Fibroblast of gingiva (primary cell): ENCODE measurements at places on chromosomes 6 and 20.

DNA sequence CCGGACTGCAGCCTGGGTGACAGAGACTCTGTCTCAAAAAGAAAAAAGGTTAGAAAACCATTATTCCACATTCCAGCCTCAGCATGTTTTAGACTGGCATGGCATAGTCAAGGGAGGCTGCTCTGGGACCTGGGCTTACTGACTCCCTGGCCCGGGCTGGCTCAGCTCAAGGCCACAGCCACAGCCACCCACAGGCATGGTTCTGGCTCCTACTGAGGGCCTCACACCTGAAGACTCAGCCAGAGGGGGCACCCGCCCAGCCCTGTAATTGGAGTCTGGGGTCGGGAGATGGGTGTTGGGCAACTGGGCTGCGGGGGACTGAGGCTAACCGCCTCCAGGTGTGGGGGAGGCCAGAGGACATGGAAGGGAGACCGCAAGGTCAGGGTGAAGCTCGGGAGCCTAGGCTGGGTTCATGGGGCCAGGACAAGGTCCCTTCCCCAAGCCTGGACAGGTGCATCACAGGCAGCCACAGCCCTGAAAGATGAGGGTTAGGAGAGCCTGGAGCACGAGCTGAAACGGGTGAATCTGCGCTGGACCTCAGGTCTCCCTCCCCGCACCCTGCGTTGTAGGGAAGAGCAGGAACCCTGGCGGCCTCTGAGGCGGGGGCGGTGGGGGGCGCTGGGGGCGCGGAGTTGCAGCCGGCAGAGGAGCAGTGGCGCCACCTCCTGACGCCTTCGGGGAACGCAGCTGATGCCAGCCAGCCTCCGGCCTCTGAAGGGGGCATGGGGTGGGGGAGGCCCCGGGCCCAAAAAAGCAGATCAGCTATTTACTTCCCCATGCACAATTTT is 67.7 kb upstream of the SRSF6 start:
- no peak for DNase-seq

GRCh38 chr6:150413781-150414281 is 45.0 kb downstream of the IYD start:
- no peak for DNase-seq

- no peak for DNase-seq
Measured at GRCh38 chr20:56552911-56553629, 20.0 kb downstream of the FAM209B start.

DNA sequence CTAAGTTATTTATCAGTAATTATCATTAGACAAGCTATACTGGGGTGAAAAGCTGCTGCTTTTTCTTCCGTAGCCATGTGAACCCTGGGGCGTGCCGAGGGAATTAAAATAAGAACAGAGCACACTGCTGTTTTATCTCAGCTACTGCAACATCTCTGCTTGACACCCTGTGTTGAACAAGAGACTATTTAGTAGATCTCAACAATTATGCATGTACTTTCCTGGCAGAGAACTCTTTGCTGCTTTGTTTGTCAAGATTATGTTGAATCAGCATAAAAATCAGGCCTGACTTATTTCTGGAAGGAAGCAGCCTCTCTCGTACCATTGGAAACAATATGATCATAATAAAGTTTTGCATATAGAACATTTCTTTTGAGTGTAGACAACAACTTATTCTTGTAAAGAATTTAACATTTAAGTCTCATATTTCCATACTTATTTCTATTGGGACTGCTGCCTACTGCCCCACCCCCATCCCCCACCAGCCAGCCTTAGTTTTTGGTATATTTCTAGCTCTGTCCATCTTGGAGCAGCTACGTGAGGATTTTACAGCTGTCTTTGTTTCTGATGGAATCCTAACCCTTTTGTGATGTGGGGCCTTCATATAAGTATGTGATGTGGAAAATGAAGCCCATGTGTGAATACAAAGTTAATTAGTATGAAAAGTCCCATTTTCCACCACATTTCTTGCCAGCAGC is 1011.4 kb downstream of the KIF16B start:
- DNase-seq = no peak

GRCh38 chr20:4999788-5000187 is 1.5 kb downstream of the SLC23A2 start:
- DNase-seq = no peak

GRCh38 chr20:1163105-1163504 is 21.7 kb downstream of the TMEM74B start:
- DNase-seq = no peak

- DNase-seq = no peak
Measured at GRCh38 chr6:7237653-7238188, 75.3 kb downstream of the SSR1 start.

DNA sequence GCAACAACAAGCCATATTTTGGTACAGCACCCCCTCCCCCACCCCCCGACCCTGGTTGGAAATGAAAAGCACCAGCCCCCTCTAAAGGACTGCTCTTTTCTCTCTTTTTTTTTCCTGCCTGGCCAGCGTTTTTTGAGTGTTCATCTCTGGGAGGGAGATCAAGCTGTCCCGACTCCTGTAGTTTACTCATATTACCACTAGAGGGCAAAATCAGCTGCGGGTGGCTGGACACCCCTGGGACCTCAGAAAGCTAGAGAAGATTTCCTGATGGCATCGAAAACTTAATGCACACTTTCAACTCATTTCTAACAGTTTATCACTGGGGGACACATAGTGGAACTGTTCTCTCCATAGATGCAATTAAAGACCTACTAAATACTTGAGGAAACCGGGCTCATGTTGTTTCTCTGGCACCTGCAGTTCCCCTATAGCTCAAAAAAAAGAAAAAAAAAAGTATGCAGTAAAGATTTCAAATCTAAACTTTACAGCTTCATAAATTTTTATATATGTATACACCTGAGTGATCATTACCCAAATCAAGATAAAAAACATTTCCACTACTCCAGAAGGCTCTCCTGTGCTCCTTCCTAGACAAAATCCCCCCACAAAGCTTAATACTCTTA is 24.4 kb downstream of the CNBD2 start:
- DNase-seq = peak; percentile 43

GRCh38 chr20:38673725-38674091 is 50.6 kb upstream of the SLC32A1 start:
- DNase-seq = no peak

- DNase-seq = no peak
Measured at GRCh38 chr6:105644073-105644489, 241.2 kb upstream of the PREP start.

DNA sequence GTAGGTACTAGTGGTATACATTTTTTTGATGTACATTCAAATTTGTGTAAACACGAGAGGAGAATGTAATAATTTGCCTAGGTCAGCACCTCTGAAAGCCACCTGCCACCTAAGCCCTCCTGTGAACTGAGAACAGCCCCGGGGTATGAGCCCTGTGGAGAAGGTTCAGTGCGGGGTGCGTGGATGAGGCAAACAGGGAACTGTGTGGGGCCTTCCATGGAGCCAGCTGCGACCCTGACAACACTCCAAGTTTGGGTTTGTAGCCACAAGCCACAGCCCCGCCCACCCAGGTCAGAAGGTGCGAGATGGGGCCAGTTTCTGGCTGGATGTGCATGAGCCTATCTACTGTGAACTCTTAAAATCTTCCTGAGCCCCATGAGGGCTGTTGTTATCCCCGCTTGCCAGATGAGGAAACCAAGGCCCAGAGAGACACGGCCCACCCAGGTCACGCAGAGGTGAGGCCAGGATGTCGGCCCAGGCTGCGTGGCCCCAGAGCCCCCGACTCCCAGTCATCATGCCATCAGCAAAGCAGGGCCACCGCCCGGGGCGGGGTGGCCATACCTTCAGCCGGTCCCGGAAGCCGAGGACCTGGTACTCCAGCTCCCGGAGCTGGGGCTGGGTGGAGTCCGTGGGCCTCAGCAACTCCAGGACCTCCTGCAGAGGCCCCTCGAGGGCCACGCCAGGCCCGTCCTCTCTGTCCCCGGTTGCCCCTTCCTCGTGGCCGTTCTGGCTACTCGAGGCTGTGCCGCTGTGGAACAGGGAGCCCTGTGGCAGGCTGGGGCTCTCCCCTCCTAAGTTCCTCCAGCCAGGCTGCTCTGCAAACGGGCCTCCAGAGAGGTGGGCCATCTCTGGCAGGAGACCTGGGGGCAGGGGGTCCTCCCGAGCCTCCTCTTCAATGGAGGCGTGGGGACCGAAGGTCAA is 89.6 kb downstream of the RIPOR3 start:
- no peak for DNase-seq

DNA sequence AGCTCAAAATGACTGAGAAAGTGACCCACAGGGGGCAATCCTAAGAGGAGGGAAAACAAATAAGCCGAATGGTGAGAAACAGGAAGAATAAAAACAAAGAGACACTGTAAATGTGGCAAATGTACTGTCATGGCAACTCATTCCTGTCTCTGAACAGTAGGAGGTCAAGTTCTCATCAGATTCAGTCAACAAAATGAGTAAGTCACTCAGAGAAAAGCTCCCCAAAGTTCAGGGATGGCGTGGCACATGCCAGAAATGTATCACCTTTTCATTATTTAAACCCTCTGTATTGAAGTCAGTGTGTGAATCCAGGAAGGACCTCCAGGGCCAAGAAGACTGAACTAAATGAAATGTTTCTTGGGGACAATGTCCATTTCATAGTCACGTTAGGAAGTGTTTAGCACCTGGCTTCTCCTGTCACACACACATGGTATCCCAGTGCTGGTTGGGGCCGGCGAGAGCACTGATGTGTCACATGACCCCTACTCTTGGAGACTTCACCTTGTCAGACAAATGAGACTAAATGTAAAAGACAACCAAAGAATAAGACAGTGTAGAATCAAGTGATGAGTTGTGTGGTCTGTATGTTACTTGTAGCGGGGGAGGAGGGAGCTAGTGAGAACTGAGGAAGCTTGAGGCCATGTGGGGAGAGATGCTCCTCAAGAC is 20.7 kb downstream of the CNR1 start:
- no peak for DNase-seq

DNA sequence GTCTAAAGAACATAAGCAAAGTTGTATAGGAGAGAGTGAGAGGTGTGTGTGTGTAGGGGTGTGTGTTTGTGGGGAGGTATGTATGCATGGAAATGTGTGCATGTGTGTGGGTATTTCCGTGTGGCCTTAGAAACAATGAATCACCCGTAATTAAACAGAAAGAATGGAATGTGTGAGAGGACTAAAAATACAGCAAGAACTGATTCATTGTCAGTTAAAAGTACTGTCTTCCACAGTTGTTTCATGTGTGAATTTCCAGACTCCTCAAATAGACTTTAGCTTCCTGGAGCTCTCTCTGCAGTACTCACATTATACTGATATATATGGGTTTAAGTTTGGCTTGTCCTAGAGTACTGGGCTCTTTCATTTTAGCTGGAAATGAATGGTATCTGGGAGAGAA is 145.7 kb downstream of the RIMS1 start:
- DNase-seq = no peak

DNA sequence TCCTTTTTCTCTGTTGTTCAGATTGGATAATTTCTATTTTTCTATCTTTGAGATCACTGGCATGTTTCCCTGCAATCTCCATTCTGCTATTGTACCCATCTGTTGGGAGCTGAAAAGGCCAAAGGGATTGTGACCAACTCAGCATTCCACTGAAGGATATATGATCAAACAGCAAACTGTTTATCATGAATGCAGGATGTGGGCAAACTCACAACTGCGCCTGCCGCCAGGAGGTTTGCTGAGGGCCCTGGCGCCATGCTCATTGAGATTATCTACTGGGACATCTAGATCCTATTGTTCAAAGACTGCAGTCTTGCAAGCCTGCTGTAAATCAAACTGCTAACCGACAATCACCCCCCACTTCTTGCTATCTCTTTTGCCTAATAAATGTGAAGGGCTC is 3.8 kb upstream of the FKBP1A start:
- DNase-seq = no peak

- no peak for DNase-seq
Measured at GRCh38 chr6:149031201-149031858, 284.5 kb downstream of the UST start.

GRCh38 chr20:4870906-4871305 is 130.4 kb downstream of the SLC23A2 start:
- DNase-seq = no peak

- DNase-seq = peak; percentile 97
Measured at GRCh38 chr6:132919045-132919860, 104.9 kb downstream of the RPS12 start.

DNA sequence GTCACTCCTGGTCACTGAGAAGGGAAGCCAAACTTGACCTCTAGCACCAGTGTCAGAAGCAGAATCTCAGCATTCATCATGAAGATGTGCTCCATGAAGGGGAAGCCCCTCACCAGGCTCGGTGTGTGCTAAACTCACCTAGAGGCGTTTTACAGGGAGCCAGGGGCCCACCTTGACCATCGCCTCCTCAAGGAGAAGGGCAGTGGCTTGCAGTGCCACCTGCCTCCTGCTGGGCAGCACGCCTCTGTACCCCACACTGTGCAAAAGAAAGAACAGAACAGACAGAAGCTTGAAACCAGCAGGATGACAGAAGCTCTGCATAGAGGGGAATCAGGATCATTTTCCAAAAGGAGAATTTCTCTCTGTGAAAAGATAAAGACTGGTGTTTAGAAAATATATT is 39.7 kb downstream of the NOX3 start:
- DNase-seq = no peak

DNA sequence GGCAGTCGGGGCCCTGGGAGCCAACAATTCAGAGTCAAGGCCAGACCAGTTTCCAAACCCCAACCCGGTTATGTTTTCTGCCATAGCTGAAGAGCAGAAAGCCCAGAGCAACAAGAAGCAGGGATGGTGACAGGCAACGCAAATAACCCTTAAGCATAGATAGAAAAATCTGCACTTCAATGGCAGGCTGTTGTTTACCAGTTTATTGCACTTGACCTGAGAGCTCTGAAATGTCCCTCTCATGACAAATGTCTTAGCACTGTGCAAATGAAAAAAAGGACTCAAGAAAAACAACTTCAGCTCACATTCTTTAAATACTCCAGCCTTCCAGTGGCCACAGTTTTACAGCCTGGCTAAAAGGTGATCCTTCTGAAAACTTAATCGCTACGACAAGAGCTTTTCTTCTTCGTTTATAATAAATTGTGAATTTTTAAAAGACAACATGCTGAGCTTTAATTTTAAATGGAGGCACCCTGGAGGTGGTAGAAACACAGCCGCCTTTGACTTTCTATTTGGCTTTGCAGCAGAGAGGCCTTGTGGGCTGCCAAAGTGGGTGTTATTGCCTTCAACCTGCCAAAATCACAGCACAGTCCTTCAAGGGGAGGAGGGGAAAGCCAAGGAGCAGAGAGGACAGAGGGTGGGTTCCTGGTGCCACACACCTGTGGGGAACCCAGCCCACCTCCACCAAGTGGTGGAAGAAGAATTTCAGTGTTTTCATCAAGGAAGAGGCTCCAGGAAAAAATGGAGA is 289.5 kb upstream of the CDYL start:
- no peak for DNase-seq

- no peak for DNase-seq
Measured at GRCh38 chr6:41193884-41194283, 7.1 kb downstream of the TREML2 start.
